ENCODE measurements at places on chromosomes 5 and 9.

- no peak for DNase-seq
These were observed 149.7 kb upstream of the RASGRF2 start for GRCh38 chr5:80810425-80810824.

DNA sequence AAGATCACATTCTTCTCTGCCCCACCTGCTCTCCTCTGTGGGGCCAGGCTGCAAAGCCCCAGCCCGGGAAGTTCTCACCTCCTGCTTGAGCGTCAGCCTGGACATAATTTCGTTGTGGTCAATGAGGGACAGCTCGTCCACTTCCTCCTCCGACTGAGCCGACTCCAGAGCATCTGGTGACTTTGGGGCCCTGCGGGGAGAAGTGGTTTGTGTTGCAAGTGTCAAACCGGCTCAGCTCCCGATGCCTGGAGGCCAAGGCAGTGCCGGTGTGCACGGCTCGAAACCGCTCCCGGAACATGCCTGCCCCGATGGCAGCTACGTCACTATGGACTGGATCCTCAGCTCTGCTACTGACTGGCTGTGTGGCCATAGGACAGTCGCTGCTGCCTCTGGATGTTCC lies 52.8 kb downstream of the PRRT1B start:
- no peak for DNase-seq

DNA sequence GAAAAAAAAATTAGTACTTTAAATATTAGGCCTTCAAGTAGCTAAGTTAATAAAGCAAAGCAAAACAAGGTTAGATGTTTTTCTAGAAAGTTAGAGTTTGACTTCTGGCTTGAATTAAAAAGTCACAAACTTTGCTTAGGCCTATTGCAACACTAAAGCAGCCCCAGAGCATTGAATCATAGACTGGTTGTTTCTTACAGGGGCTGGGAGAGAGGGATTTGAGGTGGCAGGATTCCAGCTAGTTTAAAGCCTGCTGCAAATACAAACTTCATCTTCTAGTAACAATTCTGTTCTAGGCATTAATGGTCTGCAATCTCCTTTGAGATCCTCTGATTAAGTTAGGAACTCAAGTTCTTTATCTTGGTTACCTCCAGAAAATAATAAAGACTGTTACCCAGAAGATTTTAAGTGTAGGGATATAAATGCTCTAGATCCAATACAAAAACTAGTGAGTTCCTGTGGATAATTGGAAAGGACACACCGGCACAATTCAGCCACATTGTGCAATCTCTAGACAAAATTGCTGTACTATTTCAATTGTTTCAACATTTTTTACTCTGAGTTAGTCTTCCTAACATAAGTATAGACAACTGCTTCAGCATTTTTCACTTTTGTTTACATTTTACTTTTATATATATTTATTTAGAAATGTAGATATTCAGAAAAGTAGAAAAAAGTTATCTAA lies 12.6 kb downstream of the OR13C5 start:
- no peak for DNase-seq

DNA sequence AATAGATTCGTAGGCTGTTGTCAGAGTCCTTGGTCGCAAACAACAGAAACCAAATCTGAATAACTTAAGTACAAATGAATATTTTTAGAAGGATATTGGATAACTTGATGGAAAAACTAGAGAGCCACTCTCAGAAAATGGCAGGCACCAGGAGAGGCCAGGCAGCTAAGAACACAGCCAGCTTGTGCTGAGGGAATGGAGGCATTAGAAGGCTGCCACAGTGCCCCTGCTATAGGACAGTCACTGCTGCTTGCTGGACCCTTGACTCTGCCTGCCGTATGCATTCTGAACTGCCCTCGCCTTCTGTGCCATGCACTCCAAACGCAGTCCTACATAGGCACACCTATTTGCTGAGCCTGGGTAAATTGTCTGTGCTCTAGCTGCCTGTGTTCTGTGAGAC lies 78.6 kb downstream of the MAST4 start:
- no peak for DNase-seq

DNA sequence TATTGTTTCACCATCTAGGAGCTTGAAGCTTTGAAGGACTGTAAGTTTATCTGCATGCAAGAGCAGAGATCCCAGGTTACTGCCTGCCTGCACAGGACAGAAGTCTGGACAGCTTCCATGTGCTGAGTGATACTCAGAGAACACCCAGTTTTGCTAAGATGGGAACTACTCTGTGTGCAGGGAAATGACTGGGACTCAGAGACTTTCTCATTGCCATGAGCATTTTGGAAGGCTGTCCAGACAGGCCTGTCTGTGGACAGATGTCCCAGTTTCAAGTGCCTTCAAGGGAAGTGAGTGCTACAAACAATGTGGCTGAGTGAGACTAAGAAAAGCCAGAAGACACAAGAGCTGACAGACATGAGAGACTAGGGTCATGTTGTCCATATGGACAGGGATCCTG lies 19.2 kb upstream of the ZNF131 start:
- DNase-seq: no peak

- DNase-seq: no peak
These were observed 170.9 kb downstream of the PALM2AKAP2 start for GRCh38 chr9:109950710-109951443.

GRCh38 chr9:16417161-16417560 lies 453.3 kb downstream of the BNC2 start:
- no peak for DNase-seq

- no peak for DNase-seq
These were observed 3.8 kb downstream of the MRPL22 start for GRCh38 chr5:154944716-154945115.

DNA sequence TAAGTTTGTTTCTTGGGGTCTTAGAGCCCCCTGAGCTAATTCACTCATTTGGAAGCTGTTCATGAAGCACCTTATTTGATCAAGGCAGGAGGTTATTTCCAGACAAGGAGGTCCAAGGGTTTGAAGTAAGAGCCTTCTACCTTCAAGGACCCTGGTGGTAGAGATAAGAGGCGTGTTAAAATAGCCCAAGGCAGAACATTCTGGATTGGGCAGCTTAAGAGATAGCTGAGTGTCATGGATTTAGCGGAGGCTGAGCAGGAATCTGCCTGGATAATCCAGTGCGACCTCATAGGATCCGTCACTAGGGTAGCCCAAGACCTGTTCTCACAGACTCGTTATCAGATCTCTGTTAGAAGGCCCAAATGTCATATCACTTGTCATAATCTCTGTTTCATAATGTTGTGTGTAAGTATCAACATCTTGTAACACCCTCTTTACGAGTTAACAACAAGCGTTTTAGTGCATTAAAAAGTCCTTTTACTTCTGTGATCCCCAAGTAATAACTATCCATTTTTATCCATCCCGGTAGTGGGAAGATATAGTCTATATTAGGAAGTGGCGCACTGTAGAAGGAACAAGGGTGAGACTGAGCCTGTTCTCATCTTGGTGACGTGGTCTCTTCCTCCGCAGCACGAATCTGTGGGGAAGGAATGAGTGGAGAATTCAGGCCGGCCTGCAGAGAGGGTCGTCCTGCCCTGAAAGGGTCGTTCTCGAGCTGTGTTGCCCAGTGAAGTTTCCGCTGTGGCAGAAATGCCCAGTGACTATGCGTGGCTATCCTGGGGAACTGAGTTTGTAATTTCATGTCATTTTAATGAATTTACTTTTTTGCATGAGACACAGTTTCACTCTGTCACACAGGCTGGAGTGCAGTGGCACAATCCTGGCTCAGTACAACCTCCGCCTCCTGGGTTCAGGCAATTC lies 28.8 kb downstream of the SLC25A25 start:
- no peak for DNase-seq

DNA sequence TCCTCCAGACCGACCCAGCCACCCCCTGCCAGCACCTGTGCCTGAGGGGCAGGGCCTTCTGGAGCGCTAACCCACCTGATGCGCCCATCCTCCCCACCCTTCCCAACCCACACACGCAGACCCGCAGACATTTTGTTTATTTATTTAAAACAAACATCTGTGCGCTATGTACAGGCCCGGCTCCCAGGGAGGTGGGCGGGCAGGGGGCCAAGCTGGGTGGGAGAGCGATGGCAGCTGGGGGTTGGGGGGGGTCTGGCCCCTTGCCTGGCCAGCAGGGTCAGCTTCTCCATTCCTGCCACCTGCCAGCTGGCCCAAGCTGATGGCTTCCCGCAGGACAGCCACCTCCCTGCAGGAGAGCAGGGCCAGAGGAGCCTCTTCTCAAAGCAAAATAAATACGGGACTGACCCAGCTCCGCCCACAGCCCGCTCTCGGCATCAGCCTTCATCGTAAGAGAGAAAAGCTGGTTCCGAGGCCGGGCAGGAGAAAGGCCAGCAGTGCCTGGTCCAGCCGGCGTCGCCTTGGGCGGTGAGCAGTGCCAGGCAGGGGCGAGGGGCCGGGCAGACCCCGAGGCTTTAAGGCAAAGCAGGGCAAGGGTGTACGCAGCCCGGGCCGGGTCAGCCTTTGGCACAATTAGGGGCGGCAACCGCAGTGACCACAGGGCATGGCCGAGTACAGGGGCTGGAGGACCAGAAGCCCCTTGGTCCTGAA lies 10.9 kb upstream of the CLIC3 start:
- no peak for DNase-seq

DNA sequence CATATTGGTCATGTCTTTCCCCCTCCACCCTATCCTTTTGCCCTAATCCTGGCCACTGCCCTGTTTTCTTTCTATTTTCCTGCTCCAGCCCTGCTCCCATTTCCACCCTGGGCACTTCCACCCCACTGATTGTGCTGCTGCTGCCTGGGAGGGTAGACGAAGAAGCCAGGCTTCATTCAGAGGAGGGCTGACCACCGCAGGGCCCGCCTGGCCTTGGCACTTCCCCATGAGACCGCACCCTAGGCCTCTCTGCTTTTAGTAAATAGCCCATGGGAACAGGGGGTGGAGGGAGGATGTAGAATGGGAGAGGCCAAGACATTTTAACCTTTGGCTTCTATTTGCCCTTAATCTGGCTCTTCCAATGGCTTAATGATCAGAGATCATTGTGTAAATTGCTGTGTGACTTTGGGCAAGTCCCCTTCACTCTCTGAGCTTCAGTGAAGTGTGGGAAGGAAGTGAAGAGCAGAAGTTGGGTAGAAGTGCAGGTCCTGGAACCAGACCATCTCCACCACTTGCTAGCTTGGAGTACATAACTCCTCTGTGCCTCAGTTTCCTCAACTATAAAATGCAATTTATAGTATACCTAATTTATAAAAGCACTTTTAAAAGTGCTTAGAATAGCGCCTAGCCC lies 13.6 kb upstream of the GPX3 start:
- no peak for DNase-seq

DNA sequence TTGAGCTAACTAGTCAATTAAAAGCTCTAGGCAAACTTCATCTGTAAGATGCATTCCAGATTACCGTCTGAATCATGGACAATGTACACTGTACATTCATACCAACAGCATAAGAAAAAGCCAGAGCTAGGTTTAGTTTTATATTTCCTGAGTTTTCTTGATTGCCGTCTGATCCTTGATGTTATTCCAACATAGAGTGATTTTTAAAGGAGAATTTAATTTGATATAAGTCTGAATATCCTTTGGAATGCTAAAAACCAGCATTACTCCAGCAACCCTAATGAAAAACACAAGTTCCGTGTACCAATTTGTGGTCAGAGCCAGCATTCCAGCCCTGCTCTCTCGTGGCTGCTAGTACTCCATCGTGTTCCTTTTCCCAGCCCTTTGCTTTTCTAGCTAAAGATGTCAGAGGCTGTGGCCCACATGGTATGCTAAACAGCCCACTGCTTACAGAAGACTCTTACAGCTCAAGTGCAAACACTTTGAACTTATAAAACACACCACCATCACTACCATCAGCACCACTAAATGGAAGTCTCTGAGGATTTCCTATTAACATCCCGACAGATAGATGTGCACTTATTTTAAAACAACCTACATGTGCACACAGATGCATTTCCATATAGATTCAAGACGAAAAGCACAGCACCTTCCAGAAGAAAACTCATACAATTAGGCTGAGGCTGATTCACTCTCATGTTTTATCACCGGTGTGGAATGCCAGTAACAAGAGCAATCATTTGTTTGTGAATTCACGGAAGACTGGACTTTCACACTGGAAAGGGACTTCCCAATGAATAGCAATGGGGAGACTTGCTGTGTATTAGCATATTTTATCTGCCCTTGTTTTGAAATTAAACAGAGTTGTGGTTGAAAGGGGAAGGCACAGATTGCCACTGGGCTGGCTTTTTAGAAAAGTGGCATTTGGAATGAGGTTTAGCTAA lies 246.9 kb upstream of the GAS1 start:
- no peak for DNase-seq

DNA sequence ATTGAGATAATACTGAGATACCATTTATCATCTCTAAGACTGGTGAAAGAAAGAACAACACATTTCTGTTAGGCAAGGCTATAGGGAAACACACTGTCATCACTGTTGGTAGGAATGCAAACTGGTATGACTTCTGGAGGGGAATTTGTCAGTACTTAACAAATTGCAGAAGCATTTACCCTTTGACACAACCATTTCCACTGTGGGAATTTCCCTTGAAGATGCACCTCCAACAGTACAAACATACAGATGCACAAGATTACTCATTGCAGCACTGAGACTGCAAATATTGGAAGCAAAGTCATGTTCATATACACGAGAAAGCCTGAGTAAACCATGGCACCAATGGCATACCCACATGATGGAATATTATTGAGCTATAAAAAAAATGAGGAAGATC lies 17.6 kb downstream of the GM2A start:
- no peak for DNase-seq

GRCh38 chr9:120919843-120920805 lies 6.5 kb downstream of the TRAF1 start:
- no peak for DNase-seq

- no peak for DNase-seq
These were observed 775 bp upstream of the LHX2 start for GRCh38 chr9:124010665-124011321.

- DNase-seq: no peak
These were observed 16.4 kb downstream of the RAD23B start for GRCh38 chr9:107299437-107299836.

- DNase-seq: no peak
These were observed 798 bp downstream of the PITX1 start for GRCh38 chr5:135032999-135033861.

- DNase-seq: no peak
These were observed 128.5 kb upstream of the STC2 start for GRCh38 chr5:173456751-173457171.

- DNase-seq: no peak
These were observed 242.1 kb downstream of the CWC27 start for GRCh38 chr5:65010841-65011240.

- no peak for DNase-seq
These were observed 283.1 kb downstream of the KCTD16 start for GRCh38 chr5:144453753-144454152.

Measured in stimulated activated CD4-positive, alpha-beta T cell treated with anti-CD3 and anti-CD28 coated beads, Interleukin-15, amount 100 ng/mL, for 1 hour (primary cell).